Activated T-cell treated with anti-CD3 and anti-CD28 coated beads, Interleukin-2, amount 50 U/mL, for 72 hours (primary cell): ENCODE measurements at places on chromosomes 1 and 21.

- H3K27ac ChIP-seq = no peak overlapping the region
- no peaks in the 10 kb centered on the region for H3K36me3 ChIP-seq
- no peak for DNase-seq
- H3K4me1 ChIP-seq = no peaks in the 10 kb centered on the region
- peaks cover 13% of the 10 kb centered on the region for H3K27me3 ChIP-seq
- no peak overlapping the region for H3K4me3 ChIP-seq
Measured at GRCh38 chr1:175725684-175726083, 17.7 kb downstream of the TNR start.

GRCh38 chr1:9848022-9848421, 24.3 kb upstream of the CLSTN1 start:
- H3K4me3 ChIP-seq = no peak overlapping the region
- H3K4me1 ChIP-seq = peaks cover 20% of the 10 kb centered on the region
- H3K27me3 ChIP-seq = no peaks in the 10 kb centered on the region
- no peaks in the 10 kb centered on the region for H3K36me3 ChIP-seq
- no peak overlapping the region for H3K27ac ChIP-seq

DNA sequence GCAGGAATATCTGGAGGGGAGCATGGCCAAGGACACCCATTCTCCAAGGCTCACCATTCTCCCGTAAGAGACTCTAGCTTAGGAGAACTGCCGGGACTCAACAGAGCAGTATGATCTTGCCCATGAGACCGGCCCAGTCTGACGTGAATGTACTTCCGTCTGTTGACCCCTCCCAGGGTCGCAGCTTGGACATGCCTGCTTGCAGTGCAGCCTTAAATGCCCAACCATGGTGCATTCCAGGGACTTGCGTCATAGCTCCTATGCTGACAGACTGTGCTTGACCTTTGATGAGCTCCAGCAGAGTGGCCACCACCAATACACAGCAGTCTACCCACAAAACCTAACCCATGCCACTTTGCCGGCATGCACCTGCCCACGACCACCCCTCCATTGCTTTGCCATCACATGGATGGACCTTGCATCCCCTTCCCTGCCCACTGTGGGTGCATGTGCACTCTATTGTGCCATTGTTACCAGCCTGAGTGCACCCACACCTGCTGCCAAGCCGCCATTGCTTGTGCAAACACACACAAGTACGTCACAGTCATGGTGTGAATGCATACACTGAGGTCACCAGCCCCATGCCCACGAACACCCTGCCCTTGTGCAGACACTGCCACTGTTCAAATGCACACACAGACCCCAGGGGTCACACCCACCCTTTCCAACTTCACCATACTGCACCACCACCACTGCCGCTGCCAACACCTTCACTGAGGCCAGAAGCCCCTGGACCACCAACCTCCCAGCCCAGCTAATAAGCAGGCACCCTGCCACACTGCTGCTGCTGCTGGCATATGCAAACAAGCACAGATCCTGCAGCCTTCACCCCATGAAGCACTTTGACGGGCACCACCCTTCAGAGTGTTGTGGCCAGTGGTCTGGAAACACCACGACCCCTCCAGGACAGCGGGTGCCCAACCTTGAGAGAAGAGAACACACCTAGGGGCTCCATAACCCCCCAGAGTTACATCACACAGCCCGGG, 1141.3 kb downstream of the BRINP3 start:
- no peak overlapping the region for H3K27ac ChIP-seq
- H3K36me3 ChIP-seq = no peaks in the 10 kb centered on the region
- no peak overlapping the region for H3K4me3 ChIP-seq

GRCh38 chr1:204564835-204565234, 48.6 kb downstream of the MDM4 start:
- peak overlapping the region; percentile 43 for H3K4me3 ChIP-seq
- peaks cover 62% of the 10 kb centered on the region for H3K4me1 ChIP-seq
- H3K36me3 ChIP-seq = peaks cover 7% of the 10 kb centered on the region
- H3K27me3 ChIP-seq = no peaks in the 10 kb centered on the region

DNA sequence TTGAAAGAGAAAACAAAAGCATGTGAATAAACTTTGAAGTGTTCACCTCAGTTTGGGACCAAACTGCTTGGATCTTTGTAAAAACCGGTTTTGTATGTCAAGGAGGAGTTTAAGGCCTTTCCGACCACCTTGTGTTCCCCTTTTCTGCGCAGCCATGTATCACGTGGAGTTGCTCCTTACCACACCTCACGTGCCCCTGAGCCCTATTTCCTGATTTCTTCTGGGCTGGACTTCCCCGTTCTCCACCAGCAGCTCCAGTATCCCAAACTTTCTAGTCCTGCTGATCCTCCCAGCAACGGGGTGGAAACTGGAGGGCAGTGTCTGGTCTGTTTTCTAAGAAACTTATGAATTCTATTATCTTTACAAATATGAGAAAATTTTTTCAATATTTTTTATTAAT, 1.6 kb upstream of the SH3D21 start:
- H3K27me3 ChIP-seq = no peaks in the 10 kb centered on the region
- no peak overlapping the region for H3K4me3 ChIP-seq
- peaks cover 69% of the 10 kb centered on the region for H3K4me1 ChIP-seq
- DNase-seq = no peak
